T47D (cell line): ENCODE measurements at places on chromosomes 12 and 14.

GRCh38 chr12:23004473-23005020, 379.6 kb downstream of the ETNK1 start:
- DNase-seq: no peak

DNA sequence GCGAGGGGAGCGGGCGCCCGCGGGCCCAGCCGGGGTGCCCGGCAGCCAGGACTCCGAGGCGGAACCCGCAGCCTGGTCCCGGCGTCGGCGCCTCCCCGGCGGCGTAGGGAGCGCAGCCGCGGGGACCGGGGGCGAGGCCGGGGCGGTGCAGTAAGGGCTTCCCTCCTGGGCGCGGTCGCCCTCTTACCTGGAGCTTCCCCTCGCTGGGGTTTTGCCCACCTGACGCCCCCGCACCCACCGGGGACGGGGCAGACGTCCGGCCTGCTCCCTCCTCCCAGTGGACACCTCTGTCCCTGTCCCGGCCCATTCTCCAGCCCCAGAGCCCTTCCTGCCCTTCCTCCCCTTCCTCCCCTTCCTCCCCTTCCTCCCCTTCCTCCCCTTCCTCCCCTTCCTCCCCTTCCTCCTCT, 413 bp upstream of the TUBA1C start:
- DNase-seq: no peak

DNA sequence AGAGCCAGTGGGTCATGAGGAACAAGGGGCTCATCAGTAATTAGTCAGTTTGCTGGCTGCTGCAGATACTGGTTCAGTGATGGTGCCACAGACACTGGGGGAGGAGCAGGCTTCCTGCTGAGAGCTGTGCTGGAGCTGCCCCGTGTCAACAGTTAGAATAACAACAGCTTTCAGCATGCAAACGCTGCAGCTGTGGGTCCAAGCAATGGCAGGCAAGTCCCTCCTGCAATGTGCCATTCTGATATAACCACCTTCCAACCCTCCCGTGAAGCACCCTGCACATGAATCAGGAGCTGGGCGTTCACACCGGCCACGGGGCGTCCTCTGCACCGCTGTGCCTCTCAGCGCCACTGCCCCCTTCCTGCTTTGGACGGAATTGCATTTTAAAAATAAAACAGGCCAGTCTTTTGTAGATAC, 258.4 kb upstream of the SFSWAP start:
- no peak for DNase-seq

- DNase-seq: no peak
Observed at GRCh38 chr12:28967426-28967825, 181.7 kb upstream of the FAR2 start.

GRCh38 chr12:88052686-88053085, 23.5 kb upstream of the C12orf50 start:
- DNase-seq: peak; percentile 77

- DNase-seq: no peak
Observed at GRCh38 chr14:41488401-41488800, 118.3 kb upstream of the LRFN5 start.

DNA sequence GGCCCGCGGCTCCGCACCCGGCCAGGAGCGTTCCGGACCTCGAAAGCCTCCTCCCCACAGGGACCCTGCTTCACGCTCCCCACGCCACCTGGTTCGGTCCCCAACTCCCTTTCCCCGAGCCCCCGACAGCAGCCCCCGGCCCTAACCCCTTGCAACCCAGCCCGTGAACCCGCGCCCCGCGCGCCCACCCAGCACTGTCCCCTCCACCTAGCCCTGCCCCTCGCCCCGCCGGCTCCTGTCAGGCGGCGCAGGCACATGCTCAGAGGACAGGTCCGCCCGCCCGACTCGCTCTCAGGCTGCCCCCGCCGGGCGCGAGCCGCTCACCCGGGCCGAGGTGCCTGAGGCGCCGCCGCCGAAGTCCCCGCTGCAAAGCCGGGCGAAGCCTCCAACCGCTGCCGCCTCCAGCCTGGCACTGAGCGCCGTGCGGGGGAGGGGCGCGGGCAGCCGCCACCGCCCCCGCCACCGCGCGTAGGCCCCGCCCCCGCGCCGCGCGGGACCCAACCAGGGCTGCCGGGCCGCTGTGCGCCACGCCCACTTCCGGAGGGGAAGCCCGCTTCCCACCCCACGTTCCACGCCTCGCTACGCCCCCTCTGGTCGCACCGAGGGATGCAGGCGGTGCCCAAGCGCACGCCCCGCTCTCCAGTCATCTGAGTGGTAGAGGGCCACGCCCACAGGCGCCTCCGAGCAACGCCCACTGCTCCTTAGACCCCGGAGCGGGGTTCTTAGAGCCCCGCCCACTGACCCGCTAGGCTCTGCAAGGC, at the start of gene CORO1C:
TSS of gene CORO1C (minus strand) at position 414 of the 761 bp plus-strand sequence. CDS start 30,200 bp downstream, outside the sequence.
- peak; percentile 99 for DNase-seq

- DNase-seq: no peak
Observed at GRCh38 chr12:67661311-67662021, 12.9 kb downstream of the DYRK2 start.

- DNase-seq: no peak
Observed at GRCh38 chr14:94923786-94924185, 153.9 kb upstream of the GSC start.
